ENCODE measurements at places on chromosomes 4 and X.

DNA sequence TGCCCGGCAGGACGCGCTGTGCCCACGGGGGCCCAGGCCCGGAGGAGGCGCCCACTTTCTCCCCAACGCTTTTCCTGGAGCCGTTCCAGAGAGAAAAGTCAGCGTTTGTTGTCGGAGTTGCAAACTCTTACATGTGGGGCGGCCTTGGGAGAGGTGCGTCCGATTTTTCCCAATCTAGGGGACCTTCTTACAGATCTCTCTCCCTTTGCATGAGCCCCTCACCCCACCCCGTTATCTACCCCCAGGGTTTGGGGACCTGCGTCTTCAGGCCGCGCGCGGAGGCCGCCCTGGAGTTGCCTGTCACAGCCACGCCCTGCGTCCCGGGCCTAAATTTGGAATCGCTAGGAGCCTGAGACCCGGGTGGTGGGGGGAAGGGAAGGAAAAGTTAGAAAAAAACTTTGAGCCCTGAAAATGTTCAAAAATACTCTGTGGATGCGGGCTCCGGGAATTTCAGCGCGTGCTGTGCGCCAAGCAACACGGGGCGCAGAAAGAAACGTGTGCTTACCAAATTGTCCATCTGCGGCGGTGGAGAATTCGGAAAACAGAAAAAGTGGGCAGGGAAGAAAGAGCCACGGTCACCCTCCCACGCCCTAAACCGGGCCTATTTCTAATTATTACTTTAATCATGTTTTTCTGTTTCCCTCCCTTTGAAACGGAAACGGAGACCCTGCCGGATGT, 587 bp downstream of the CD99 start:
- DNase-seq: no peak

DNA sequence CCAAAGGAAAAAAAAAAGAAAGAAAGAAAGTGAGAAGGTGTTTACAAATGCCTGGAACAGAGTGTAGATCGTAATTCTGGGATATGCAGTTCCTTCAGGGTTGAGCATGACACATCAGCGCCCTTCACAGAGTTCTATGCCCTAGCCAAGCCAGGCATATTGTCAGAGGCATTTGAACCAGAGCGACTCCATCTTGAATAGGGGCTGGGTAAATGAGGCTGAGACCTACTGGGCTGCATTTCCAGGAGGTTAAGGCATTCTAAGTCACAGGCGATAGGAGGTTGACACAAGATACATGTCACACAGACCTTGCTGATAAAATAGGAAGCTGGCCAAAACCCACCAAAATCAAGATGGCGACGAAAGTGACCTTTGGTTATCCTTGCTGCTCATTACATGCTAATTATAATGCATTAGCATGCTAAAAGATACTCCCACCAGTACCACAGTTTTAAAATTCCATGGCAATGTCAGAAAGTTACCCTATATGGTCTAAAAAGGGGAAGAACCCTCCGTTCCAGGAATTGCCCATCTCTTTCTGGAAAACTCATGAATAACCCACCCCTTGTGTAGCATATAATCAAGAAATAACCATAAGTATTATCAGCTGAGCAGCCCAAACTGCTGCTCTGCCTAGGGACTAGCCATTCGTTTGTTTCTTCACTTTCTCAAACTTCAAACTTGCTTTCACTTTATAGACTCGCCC, 23.5 kb upstream of the LRBA start:
- no peak for DNase-seq

DNA sequence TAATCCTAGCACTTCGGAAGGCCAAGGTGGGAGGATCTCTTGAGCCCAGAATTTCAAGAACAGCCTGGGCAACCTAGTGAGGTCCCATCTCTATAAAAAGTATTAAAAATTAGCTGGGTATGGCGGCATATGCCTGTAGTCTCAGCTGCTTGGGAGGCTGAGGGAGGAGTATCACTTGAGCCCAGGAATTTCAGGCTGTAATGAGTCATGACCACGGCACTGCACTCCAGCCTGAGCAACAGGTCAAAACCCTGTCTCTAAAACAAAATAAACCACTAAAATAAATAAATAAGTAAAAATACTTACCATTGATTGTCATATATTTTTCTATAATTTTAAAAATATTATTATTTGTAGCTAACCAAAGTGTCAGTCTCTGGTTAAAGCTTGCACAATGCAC, 315.6 kb upstream of the SMIM31 start:
- no peak for DNase-seq

DNA sequence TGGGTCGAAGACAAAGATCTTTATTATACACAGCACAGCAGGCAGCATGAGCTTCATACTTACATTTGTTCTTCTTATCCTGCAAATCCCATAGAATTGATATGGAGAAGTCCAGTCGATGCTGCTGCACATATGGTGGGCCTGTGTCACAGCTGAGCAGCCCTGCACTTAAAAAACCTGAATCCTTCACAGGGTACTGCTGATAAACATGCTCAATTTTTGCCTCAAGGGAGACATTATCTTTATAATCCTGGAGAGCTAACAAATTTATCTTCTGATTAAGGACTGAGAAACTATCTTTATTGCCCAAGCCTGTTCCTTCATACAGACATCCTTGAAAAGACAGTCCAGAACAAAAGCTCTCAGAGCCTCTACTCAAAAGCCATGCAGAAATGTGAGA, 434.4 kb upstream of the FAM47C start:
- DNase-seq: no peak

- DNase-seq: no peak
These were observed 61.1 kb downstream of the FRYL start for GRCh38 chr4:48718818-48719465.

- DNase-seq: no peak
These were observed 145.0 kb downstream of the SPCS3 start for GRCh38 chr4:176464748-176465147.

DNA sequence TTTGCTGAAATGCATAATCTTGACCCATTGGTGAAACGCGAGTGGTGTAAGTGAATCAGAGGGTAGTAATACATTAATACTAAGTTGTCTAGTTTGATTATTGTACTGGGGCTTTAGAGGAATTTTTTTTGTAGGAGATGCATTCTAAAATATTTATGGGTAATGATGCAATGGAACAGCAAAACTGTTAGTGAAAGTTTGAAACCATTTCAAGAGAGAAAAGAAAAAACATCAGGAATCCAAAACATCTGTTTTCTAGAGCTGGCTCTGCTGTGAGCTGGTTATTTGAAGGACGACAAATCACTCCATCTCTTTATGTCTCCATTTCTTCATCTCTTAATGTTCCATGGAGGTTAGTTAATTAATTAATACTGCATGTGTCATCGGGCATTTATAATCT, 351.9 kb upstream of the FAT1 start:
- DNase-seq: no peak

- DNase-seq: no peak
These were observed 79.4 kb downstream of the JADE3 start for GRCh38 chrX:46991664-46992063.

- no peak for DNase-seq
These were observed 40.1 kb upstream of the EIF1AX start for GRCh38 chrX:20181598-20182329.

DNA sequence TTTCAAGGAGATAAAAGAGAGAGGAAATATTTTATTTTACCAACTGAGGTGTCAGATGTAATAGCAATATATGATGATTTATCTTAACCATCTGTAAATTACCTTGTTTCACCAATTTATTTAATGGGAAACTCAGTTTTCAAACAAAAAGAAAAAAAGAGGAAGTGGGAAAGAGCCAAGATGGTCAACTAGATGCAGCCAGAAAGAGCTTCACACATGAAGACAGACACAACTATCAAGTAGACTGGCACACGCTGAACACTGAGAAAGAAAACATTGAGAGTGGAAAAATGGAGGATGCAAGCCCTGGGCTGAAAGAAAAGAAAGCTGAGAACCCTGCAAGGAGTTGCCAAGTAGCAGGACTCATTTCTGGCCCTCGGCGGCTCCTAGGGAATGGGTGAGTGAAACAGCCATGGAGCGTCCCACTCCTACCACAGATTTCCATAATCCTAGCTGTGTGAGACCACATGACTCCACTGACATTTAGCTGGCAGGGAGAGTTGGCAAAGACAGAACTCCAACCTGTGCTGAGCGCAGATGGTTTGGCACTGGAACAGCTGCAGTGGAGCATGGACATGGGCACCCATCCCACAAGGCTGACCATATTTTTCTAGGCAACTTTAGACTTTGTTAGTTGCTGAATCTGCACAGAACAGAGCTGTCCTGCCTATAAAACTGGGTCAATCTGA, 409.3 kb downstream of the FAM47B start:
- DNase-seq: no peak

GRCh38 chrX:104913348-104913747, 307.1 kb downstream of the TEX13A start:
- DNase-seq: no peak

DNA sequence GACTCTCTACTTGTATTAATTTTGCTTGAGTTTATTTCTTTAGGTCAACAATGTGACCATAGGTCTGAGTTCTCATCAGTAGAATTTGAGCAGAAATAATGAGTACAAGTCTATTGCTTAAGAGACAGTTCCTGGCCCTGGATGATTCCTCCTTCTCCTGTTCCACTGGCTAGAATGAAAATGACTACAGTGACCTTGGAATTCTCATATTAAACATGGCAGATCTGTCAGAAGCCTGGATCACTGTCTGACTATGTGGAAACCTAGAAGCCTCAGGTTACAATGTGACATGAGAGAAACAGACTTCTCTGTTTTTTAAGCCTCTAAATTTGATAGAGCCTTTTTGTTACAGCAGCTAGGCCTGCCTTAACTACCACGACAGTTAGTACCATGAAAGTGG, 82.9 kb upstream of the MED14 start:
- DNase-seq: no peak

DNA sequence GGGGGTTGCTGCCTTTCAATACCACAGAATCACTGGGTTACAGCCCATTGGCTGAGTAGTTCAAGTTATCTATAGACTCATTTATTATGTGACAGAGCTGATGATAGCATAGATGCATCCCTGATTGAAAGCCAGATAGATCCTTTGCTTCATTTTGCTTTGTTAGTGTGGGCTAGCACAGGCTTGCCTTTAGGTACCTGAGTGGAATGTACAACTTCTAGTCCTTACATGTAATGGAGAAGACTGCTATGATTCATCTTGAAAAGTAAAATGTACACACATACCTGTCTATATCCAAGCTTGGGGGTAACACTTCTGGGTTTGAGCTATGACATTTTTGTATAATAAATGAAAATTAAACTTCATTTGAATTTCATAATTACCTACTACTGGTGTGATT, 226.0 kb upstream of the FTHL17 start:
- no peak for DNase-seq

DNA sequence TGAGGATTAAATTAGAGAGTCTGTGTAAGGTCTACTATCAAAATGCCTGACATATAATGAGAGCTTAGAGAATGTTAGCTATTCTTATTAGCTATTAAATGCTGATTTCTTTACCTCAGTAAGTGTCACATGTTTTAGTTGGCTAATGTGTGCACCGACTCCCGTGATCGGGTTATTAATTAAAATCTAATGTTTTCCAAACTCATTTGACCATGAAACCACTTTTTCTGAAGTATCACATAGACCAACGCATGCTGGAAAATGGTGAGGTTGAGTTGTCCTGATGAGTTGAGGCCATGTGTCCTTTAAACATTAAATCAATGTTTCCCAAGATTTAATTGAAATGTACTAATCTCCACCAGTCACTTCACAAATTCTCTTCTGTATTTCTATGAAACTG, 84.8 kb upstream of the C1QTNF7 start:
- no peak for DNase-seq

DNA sequence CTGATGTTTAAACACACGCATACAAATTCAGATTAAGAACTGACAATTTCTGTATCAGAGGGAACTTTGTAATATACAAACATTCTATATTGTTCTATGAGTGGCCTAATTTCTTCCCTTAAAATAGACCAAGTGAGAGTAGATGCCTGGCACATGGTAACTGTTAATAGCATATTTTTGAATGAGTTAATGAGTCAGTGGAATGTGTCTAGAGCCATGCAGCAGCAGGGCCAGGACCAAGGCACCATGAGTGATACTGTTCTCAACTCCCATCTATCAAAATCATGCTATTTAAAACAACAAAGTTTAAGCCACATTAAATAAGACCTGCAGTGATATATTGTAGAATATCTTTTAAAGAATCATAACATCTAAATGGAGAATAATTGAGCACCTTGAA, 98.3 kb downstream of the ARHGAP24 start:
- no peak for DNase-seq

- no peak for DNase-seq
These were observed 687 bp upstream of the ZNF275 start for GRCh38 chrX:153333266-153333665.

- no peak for DNase-seq
These were observed 50.9 kb downstream of the IDS start for GRCh38 chrX:149453906-149454822.

GRCh38 chr4:10096201-10096977, 20.2 kb downstream of the WDR1 start:
- peak; percentile 56 for DNase-seq

DNA sequence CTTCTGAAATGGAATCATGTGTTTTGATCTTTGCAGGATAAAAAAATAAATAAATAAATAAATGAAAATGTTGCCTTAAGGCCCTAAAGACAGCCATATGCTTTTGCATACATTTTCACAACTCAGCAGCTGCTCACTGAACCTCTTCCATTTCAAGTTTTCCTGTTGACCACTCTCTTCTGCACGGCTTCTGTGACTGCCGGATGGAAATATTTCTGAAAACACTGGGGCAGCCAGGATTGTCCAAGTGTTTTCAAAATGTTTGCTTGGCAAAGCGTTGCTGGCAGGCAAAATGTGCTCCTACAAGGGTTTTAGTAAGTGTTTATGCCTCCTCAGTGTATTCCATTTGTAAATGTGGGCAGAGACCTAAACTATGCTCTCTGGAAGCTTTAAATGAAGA, 208.1 kb upstream of the IL1RAPL1 start:
- no peak for DNase-seq

- DNase-seq: no peak
These were observed 460.3 kb downstream of the SPRY1 start for GRCh38 chr4:123856689-123857545.

- no peak for DNase-seq
These were observed 71.8 kb upstream of the NR3C2 start for GRCh38 chr4:148514041-148514440.

DNA sequence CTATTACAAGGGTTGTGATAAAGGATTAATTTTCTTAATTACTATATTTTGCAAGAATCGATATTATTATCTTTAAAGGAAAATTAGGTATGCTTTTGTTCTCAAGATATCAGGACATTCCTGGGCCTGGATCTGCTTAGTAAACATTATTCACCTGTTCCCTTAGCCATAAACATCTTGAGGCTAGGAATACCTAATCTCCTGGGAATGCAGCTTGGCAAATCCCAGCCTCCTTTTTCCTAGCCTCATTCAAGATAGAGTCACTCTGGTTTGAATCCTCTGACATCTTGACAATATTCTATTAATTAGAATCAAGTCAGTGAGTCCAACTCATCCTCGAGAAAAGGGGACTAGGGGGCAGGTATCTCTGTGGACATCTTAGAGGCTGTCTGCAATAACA, 327.1 kb downstream of the STIM2 start:
- DNase-seq: no peak

DNA sequence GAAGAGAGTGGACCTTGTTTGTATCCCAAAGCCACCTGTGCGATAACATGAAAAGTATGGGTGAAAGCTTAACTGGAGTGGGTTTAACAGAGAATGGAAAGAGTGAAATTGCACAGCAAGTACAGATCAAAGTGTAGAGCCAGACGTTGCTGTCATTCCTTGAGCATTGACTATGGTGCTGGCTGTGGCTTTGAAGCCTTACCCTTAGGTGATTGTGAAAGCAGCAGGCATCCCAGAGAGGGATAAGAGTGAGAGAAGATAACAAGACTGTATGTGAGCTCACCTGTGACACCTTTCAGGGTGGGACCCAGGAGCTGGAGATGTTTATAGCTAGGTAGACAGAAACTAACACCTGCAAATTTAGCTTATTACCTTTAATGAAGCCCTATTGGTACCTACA, 77.6 kb downstream of the CFAP299 start:
- DNase-seq: no peak

All from stimulated activated CD4-positive, alpha-beta T cell treated with anti-CD3 and anti-CD28 coated beads, TNF-alpha, amount 100 ng/mL, for 1 hour (primary cell).